ENCODE measurements at places on chromosomes 12 and 14. TPM values are rescaled to one million over a fixed set of nuclear protein-coding genes. Genes with fewer than 3 reads are reported as not detected.

- no peak for DNase-seq
Observed at GRCh38 chr12:104999347-104999685, 13.2 kb downstream of the NOPCHAP1 start.

DNA sequence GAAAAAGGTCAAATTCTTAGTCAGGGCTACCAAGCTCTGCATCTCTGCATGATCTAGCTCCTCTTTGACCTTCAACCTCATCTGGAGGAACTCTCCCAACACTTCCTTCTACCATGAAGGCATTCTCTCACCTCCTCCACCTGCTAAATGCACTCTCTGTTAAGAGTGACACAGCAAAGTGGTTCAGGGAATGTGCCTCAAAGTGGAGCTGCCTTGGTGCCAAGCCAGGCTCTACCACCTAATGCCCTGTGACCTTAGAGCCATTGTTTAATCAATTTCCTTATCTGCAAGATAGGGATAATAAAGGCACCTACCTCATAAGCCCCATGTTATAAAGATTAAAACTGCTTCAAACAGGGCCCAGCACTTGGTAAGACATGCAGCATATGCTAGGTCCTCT is 236.7 kb downstream of the ANO2 start:
- no peak for DNase-seq

DNA sequence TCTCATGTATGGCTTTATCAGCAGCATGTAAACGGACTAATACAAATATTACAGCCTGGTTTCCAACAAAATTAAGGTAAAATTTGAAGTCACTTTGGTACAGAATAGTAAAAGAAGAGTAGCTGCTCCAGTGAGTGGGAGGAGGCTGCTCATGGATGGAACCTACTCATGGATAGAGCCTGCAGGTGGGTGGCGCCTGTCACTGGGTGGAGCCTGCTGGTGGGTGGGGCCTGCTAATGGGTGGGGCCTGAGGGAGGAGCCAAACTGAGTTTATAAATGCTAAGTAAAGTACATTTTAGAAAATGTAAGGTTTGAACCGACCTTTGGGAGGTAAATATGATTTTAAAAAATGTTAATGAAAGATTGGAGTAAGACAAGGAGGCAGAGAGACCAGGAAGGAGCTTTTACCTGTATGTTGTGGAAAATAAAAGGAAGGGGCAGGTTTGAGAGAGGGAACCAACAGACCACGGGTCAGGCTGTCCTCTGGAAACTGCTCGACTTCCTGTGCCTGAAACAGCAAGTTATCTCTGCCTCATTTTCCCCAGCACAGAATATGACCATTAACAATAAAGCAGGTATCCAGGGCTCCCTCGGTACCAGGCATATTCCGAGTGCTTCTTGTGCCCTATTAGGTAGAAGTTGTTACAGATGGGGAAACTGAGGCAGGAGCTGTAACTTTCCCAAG is 55.9 kb upstream of the SEL1L start:
- no peak for DNase-seq

GRCh38 chr14:51401272-51401671 is 161.2 kb downstream of the TMX1 start:
- peak; percentile 26 for DNase-seq

DNA sequence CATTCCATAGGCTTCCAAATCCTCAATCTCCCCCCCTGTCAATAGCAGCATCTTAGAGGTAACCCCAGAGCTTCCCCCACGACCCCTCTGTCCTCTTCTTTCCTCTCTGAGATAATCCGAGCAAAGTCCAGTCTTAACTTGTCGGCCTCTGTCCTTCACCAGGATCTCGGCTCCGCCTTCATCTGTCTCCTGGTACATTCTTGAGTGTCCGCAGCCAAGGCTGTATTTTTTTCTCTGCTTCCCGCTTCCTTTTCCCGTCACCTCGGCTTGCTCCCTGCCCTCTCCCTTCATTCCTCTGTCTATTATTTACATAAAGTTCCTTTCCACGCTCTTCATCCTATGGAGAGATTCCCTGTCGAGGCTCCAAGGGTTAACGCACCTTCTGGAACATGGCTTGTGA is 153.9 kb upstream of the GSC start:
- DNase-seq, result no peak

GRCh38 chr12:126676434-126676833 is 1590.5 kb upstream of the TMEM132C start:
- DNase-seq, result peak; percentile 11

GRCh38 chr12:6819106-6820030 is 2.3 kb upstream of the GPR162 start:
- no peak for DNase-seq

GRCh38 chr12:87953256-87953860 is 75.8 kb downstream of the C12orf50 start:
- DNase-seq, result peak; percentile 73

- DNase-seq, result no peak
Observed at GRCh38 chr14:99158646-99159165, 113.3 kb downstream of the BCL11B start.

Gene PDE3A
- under 0.01 TPM for total RNA-seq

Gene ACSS3
- total RNA-seq, result 19.8 TPM

Gene AICDA
- total RNA-seq, result 0.30 TPM

Gene NAB2
- total RNA-seq, result 13.5 TPM
